ENCODE measurements at places on chromosomes 13 and 19. TPM values are rescaled to one million over a fixed set of nuclear protein-coding genes. Genes with fewer than 3 reads are reported as not detected.
A peak's percentile ranks its signal among the peaks of the same experiment; 100 is the strongest.

The SPACA4 gene
- not detected for total RNA-seq

The FOSB gene
- 43.9 TPM for total RNA-seq

The HOMER3 gene
- total RNA-seq = not detected

DNA sequence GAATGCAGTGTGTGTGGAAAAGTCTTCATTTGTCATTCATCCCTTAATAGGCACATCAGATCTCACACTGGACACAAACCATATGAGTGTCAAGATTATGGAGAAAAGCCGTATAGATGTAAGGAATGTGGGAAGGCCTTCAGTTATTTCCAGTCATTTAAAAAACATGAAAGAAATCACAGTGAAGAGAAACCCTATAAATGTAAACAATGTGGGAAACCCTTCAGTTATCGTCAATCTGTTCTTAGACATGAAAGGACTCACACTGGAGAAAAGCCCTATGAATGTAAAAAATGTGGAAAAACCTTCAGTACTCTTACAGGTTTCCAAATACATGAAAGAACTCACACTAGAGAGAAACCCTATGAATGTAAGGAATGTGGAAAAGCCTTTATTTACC lies 45.3 kb downstream of the ZNF136 start:
- no peaks in the 10 kb centered on the region for H3K4me1 ChIP-seq
- H3K4me3 ChIP-seq = no peak overlapping the region
- H3K27me3 ChIP-seq = no peaks in the 10 kb centered on the region
- H3K27ac ChIP-seq = no peak overlapping the region
- DNase-seq = no peak

- no peaks in the 10 kb centered on the region for H3K27me3 ChIP-seq
- peaks cover 51% of the 10 kb centered on the region for H3K4me1 ChIP-seq
- peak overlapping the region; percentile 54 for H3K4me3 ChIP-seq
- H3K36me3 ChIP-seq = peaks cover 23% of the 10 kb centered on the region
Observed at GRCh38 chr13:74129500-74130191, 4.6 kb downstream of the KLF12 start.

DNA sequence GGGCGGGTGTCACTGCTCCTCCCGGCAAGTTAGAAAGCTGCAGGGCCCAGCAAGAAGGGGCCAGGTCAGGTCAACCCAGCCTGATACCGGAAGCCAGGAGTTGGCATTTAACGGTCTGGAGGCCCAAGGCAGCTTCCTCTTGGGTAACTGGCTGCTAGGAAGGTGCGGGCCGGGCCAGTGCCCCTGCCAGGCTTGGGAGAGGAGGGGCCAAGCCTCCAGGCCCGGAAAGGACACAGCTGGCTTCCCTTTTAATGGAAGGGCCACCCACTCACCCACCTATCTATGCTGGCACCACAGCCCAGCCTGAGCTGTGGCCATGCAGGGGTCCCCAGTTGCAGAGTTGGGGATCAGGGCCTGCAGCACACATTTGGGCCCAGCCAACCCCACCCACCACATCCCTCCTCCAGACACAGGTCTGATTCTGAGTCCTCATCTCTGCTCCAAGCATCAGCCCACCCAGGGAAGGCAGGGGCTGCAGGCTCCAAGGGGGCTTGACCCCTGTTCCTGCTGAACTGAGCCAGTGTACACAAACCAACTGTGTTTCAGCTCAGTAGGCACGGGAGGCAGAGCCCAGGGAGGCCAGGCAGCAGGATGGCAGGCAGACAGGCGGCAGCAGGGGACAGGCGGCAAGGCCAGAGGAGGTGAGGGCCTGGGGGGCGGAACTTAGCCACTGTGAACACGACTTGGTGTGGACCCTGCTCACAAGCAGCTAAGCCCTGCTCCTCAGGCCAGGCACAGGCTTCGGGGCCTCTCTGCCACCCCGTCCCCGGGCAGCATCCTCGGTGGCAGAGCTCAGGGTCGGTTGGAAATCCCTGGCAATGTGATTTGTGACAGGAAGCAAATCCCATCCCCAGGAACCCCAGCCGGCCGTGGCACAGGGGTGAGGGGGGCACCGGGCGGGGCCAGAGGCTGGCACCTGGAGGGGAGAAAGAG lies 40.8 kb downstream of the ZSWIM4 start:
- H3K27ac ChIP-seq = peak overlapping the region; percentile 90
- no peaks in the 10 kb centered on the region for H3K27me3 ChIP-seq
- peaks cover 51% of the 10 kb centered on the region for H3K36me3 ChIP-seq
- DNase-seq = no peak
- peak overlapping the region; percentile 72 for H3K4me3 ChIP-seq

- no peak overlapping the region for H3K27ac ChIP-seq
- no peak overlapping the region for H3K4me3 ChIP-seq
- peaks cover 23% of the 10 kb centered on the region for H3K4me1 ChIP-seq
- no peaks in the 10 kb centered on the region for H3K36me3 ChIP-seq
Observed at GRCh38 chr13:100534147-100534843, 54.3 kb downstream of the GGACT start.

GRCh38 chr13:39272994-39273393 lies 234.7 kb downstream of the NHLRC3 start:
- no peak overlapping the region for H3K4me3 ChIP-seq
- no peak for DNase-seq
- H3K4me1 ChIP-seq = no peaks in the 10 kb centered on the region
- peaks cover 16% of the 10 kb centered on the region for H3K27me3 ChIP-seq
- H3K36me3 ChIP-seq = no peaks in the 10 kb centered on the region
- no peak overlapping the region for H3K27ac ChIP-seq

GRCh38 chr13:45773236-45773635 lies 71.1 kb downstream of the CBY2 start:
- H3K27ac ChIP-seq = no peak overlapping the region
- no peaks in the 10 kb centered on the region for H3K4me1 ChIP-seq
- H3K36me3 ChIP-seq = no peaks in the 10 kb centered on the region

DNA sequence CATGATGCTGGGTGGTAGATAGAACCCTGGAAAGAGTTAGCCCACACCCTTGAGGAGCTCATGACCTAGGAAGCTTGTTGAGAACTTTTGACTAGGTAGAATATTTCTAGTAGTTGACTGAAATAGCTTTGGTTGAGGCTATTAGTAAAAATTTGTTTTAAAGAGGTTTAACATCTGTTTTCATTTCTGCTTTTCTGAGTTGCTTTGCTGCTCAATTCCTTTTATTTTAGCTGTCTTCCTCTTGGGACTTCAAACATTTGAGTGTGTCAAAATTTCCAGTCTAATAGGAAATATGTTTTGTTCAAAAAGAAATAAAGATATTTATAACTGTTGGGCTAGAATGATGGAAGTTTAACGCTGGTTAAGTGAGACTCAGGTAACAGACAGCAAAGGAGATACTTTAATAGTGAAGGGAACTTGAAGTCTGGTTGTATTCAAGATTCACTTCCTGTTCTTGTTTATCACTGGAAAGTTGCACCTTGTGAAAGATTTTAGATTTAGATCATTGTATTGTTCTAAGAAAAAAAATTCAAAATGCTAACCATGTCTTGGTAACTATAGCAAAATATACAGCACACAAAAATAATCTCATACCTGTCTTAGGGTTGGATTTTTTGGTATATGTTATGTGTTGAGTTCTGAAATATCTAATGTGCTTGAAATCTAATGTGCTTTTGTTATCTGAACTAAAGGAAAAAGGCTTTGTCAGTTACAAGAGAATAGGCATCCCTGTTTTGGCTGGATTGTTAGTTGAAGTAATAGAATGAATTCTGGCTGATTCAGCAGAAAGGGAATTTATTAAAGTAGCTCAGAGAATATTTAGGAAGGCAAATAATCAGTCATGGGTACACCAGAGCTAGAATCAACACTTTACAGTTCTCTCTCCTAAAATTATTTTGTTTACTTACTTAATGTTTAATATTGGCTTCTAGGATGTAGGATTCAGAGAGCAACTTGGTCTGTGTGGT lies 24.4 kb upstream of the GPR18 start:
- H3K4me1 ChIP-seq = peaks cover 91% of the 10 kb centered on the region
- H3K27ac ChIP-seq = peak overlapping the region; percentile 91
- peak overlapping the region; percentile 42 for H3K4me3 ChIP-seq
- no peak for DNase-seq
- no peaks in the 10 kb centered on the region for H3K27me3 ChIP-seq
- H3K36me3 ChIP-seq = peaks cover 65% of the 10 kb centered on the region

Measured in activated CD4-positive, alpha-beta T cell treated with anti-CD3 and anti-CD28 coated beads, Interleukin-2, amount 10 ng/mL, durations not matched to agents 7 days and 5 days (primary cell).